ENCODE measurements at places on chromosomes 6 and 20.

DNA sequence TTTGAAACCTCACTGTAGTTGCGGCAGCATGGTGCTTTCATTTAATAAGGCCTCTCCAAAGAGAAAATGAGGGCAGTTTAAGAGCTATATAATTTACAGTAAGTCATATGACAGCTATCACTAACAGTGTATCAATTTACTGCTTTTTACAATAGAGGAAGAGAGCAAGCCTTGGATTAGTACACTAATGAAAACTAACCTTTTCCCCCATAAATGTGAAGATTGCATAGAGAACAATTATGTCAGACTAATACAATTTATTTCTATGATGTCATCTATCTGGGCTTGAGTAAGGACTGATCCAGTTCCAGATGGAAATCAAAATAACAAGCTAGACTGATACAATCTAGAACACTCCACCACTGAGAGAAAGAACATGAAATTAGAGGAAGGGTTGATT lies 78.1 kb upstream of the FAM83B start:
- no peak for DNase-seq

DNA sequence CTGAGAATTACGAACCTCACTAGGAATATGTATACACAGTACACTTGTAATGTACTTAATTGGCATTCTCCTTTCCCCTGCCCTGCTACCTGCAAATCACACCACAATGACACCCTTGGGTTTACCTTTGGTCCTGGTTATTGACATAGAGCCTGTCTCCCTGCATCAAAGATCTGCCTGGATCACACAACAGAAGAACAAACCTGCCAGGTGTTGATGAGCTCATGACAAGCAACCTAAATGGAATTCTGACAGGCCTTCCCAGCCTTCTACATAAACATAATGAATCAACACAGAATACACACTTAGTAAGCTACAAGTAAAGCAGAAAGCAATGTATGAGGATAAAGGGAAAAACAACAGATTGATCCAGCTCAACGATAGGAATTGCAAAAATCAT lies 95.6 kb downstream of the HDGFL1 start:
- DNase-seq = no peak

DNA sequence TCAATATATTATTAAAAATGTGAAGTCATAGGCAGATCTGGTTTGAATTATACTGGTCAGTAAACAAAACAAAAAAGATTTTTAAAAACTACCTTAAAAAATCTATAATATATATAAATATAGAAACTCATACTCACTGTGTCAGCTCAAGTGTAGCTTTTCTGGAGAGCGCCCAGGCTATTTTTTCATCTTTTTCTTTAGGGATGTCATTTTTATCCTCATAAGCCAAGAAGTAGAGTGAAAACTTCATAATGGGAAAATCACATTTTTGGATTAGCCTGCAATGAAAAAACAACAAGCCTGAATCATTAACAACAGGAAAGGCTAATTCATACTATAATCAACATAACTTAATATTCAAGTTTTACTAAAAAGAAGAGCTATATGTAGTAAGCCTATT lies 18.7 kb downstream of the GLO1 start:
- no peak for DNase-seq

DNA sequence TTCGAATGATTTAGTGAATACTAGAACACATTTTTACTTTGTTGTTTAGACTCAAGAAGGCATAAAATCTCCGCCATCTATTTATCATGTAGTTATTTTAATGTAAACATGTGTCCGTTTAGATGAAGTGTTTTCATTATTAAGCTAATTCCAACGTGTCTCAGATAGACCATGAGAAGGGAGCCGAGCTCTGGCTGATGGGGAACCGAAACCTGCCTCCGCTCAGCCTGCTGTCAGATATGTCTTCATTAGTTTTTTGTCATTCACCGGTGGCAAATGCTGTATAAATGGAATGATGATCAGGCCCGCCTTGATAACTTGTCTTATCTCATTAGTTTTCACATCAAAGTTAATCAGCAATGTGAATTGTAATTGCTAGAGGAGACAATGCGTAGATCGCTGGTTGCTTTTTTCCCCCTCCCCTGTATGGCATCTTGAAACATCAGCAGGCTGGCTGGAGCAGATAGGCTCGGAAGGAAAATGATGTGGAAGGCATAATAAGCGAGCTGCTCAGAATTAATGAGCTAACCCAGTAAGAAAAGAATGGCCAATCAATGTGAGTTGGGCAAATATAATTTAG lies 136.4 kb downstream of the LINC00237 start:
- no peak for DNase-seq

GRCh38 chr6:138765896-138766655 lies 7.5 kb upstream of the CCDC28A start:
- DNase-seq = no peak

GRCh38 chr6:112760831-112761230 lies 413.7 kb downstream of the RFPL4B start:
- DNase-seq = no peak

- no peak for DNase-seq
These were observed 474 bp downstream of the TPX2 start for GRCh38 chr20:31739550-31739977.

- no peak for DNase-seq
These were observed 702.1 kb downstream of the FRK start for GRCh38 chr6:115358616-115359015.

- DNase-seq = no peak
These were observed 216.3 kb upstream of the FERMT1 start for GRCh38 chr20:6339176-6339575.

- DNase-seq = no peak
These were observed 921.9 kb downstream of the QKI start for GRCh38 chr6:164336455-164336854.

DNA sequence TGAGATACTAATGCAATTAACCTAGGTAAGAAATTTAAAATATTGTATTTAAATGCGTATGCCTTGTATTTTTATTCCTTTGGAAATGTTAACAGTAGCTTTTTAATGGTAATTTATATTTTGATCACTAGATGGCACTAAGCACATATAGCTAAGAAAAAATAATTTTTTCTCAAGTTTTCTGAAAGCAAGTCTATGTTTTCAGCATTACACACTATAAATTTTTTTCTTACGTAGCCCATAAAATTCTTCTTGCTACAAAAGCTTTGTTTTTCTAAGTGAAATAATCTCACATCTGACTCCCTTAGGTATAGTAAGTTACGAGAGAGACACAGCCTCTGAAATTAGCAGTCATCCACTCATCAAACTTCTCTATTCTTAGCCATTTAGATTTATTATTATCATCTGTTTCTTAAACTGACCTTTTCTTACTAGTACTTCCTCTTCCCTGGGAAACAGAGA lies 35.7 kb downstream of the TSPYL4 start:
- no peak for DNase-seq

DNA sequence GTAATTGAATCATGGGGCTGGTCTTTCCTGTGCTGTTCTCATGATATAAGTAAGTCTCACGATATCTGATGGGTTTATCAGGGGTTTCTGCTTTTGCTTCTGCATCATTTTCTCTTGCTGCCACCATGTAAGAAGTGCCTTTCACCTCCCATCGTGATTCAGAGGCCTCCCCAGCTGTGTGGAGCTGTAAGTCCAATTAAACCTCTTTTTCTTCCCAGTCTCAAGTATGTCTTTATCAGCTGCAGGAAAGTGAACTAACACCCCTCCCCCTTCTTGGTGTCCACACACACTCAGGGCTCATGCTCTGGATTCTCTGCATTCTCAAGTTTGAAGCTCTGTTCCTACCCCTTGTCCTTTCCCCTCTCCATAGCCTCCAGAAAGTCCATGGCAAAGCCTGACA lies 107.1 kb downstream of the THBS2 start:
- no peak for DNase-seq

GRCh38 chr20:57562541-57563465 lies 1.9 kb downstream of the PCK1 start:
- DNase-seq = no peak

- DNase-seq = no peak
These were observed 108.1 kb downstream of the TRMT11 start for GRCh38 chr6:126094411-126094810.

DNA sequence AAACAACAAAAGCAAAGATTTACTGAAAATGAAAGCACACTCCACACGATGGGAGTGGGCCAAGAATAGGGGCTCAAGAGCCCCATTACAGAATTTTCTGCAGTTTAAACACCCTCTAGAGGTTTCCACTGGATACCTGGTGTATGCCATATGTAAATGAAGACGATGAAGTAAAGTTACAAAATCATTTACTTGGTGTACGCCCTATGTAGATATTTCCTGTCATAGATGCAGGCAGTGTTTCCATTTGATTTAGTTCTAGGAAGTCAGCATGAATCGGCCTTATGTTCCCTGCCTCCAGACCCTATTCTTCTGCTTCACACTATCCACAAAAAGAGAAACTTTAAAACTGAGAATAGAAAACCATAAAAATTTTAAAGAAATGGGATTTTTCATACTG lies 404.4 kb upstream of the GJE1 start:
- no peak for DNase-seq

- DNase-seq = no peak
These were observed 347.5 kb downstream of the CDH4 start for GRCh38 chr20:61599541-61599992.

DNA sequence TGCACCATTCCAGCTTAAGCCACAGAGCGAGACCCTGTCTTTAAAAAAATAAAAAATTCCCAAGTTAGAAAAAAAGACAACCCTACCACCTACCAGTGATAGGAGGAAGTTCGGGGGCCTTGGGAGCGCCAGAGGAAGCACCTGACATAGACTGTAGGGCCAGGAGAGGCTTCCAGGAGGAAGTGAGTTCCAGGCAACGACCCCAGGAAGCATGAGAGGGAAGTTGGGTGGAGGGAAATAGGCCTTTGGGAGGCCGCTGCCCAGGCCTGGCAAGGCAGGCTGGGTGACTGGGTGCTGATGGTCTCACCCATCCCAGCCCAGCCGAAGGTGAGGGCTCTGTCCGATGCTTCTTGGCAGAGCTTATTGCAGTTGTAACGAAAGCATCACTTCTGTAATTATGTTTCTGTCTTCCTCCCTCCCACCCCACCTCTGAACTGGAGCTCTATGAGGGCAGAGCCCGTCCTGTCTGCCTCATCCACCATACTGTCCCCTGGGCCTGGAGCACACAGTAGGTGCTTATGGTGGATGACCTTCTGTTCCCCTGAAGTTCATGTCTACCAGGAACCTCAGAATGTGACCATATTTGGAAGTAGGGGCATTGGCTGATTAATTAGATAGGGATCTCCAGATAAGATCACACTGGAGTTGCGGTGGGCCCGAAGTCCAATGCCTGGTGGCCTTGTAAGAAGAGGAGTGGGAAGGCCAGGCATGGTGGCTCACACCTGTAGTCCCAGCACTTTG lies 54.1 kb downstream of the UBE2V1 start:
- DNase-seq = no peak

DNA sequence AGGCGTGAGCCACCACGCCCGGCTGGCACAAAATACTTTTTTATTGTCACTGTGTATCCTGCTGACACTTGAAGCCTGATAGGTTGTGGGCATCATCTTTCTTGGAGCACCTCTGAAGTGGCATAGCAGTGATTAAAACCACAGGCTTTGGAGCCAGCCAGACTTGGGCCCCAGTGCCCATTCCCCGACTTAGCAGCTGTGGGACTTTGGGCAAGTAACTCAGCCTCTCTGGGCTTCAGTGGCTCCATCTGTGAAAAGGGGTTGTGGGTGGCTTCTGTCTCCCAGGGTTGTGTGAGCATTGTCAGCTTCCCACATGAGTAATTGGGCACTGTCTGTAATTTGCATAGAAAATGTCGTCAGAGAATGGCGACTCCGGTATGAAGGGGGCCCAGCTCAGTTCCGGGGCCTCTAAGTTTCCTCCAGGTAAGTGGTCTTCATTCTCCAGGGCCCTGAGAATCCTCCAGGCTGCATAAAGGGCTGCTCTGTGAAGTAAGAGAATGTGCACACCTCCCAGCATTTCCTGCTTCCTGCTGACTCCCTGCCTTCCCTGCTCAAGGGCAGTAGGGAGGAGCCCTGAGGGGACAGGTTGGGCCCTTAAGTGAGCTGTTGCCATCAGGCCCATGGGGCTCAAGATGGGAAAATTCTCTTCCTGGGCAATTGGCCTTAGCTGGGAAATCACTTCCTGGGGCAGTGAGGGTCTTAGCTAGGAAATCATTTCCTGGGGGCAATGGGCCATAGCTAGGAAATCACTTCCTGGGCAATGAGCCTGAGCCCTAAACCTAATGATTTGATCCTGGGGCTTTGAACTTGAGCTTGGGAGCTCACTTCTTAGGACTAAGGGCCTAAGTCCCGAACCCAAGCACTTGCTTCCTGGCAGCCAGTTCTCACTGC lies 27.2 kb downstream of the ARHGAP40 start:
- no peak for DNase-seq

DNA sequence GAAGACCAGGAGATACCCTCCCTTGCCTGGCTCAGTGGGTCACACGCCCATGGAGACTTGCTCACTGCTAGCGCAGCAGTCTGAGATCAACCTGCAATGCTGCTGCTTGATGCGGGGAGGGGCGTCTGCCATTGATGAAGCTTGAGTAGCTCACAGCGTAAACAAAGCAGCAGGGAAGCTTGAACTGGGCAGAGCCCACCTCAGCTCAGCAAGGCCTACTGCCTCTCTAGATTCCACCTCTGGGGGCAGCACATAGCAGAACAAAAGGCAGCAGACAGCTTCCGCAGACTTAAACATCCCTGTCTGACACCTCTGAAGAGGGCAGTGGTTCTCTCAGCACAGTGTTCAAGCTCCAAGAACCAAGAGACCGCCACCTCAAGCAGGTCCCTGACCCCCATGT lies 271.3 kb downstream of the ESR1 start:
- no peak for DNase-seq

DNA sequence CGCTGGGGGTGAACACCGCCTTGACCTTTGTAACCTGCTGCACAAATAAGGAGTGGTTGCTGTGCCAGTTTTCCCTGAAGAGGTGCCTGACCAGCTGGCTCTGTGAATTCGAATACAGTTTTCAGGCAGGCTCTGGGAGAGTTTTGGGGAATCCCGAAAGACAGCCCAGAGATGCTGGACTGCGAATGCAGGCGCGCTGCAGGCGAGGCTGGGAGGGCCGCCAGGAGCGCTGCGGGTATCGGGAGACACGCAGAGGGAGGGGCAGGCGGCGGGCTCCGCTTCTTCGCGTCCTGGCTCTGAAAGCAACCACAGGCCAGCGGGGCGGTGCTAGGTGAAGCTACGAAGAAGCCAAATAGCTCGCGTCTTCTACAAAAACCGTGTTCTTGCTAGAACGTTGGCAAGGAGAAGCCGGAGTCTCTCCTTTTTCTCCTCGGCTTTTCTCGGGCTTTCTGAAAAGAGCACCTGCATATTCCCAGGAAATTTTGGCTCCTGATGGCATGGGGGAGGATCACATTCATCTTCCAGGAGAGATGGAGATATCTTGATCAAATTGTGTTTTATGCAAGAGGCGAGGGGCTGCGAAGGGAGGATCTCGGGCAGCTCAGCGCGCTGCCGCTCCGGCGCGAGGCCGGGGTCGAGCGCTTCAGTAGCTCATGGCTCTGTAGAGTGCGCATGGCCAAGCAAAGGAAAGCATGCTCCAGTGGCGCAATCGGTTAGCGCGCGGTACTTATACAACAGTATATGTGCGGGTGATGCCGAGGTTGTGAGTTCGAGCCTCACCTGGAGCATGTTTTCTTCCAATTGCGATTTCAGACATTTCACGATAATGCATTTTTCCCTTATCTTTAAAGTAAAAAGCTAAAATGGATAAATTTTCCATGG lies 158.1 kb upstream of the ZNF184 start:
- no peak for DNase-seq
